NCI-H187 (cell line): ENCODE measurements at places on chromosomes 2 and 18.

DNA sequence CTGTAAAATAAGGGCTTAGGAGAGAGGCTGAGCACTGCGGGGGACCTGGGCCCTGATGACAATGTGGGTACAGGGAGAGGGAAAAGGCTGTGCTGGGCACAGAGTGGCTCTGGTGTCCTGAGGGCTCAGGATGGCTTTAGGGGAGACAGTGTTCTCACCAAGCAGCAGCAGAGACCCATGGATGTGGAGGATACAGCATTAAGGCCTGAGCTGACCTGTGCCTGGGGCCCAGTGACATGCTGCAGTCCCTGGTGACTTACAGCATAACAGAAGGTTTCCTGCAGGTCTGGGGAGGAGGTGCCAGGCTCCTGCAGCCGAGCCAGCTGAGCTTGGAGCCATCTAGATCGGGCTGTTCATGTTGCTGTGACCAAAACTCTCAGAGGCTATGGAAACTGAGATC, 191.3 kb upstream of the SMAD2 start:
- no peak for DNase-seq

GRCh38 chr2:380221-380620, 92.3 kb upstream of the ALKAL2 start:
- DNase-seq, result no peak

GRCh38 chr2:174025271-174026121, 60.3 kb upstream of the SP3 start:
- no peak for DNase-seq

DNA sequence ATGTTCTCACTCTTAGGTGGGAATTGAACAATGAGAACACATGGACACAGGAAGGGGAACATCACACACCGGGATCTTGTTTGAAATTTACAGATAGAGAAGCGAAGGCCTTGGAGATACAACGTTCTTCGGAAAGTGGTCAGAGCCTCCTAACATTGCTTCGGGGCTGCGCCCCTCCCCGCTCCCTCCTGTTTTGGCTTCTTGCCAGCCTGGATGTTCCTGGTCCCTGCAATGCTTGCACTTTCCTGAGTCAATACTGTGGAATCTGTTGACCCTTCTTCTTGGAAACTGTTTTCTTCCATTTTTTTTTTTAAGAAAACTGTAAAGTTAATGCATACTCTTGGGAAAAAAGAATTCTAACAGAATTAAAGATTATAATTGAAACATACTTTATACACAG, 360.8 kb downstream of the SOCS6 start:
- no peak for DNase-seq
